T-helper 17 cell (primary cell): ENCODE measurements at places on chromosomes 13 and 19.

DNA sequence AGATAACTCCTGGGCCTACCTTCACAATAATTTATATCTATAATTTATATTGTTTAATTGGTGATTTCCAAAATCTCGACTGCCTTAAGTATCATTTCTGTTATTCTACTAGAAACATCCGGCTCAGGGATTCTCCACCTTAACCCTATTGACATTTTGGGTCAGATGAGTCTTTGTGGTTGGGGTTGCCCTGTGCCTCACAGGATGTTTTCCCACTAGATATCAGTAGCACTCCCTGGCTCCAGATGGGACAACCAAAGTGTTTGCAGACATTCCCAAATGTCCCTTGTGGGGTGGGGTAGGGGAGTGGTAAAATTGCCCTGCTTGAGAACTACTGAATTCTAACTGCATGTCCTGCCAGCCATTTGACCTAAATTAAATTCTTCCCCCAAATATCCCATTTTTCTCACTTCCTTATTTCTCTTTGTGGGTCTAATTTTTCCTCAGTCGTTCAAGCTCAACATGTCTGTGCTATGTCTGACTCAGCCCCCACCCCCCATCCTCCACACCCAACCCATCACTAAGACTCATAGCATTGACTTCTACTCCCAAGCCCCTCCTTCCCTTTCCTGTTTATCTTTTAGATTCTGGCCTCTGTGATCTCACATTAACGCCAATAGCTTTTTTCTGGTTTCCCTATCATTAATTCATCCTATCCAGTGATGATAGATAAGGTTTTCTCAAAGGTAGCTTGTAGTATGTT, 545.1 kb downstream of the EFNB2 start:
- H3K4me1 ChIP-seq = no peaks in the 10 kb centered on the region
- no peak overlapping the region for H3K27ac ChIP-seq
- H3K36me3 ChIP-seq = no peaks in the 10 kb centered on the region
- no peak overlapping the region for H3K4me3 ChIP-seq
- H3K27me3 ChIP-seq = no peaks in the 10 kb centered on the region

- no peak overlapping the region for H3K27ac ChIP-seq
- no peaks in the 10 kb centered on the region for H3K27me3 ChIP-seq
- H3K4me3 ChIP-seq = peak overlapping the region; percentile 7
- H3K36me3 ChIP-seq = no peaks in the 10 kb centered on the region
- peaks cover 12% of the 10 kb centered on the region for H3K4me1 ChIP-seq
Observed at GRCh38 chr13:32309312-32310133, 5.6 kb downstream of the ZAR1L start.

DNA sequence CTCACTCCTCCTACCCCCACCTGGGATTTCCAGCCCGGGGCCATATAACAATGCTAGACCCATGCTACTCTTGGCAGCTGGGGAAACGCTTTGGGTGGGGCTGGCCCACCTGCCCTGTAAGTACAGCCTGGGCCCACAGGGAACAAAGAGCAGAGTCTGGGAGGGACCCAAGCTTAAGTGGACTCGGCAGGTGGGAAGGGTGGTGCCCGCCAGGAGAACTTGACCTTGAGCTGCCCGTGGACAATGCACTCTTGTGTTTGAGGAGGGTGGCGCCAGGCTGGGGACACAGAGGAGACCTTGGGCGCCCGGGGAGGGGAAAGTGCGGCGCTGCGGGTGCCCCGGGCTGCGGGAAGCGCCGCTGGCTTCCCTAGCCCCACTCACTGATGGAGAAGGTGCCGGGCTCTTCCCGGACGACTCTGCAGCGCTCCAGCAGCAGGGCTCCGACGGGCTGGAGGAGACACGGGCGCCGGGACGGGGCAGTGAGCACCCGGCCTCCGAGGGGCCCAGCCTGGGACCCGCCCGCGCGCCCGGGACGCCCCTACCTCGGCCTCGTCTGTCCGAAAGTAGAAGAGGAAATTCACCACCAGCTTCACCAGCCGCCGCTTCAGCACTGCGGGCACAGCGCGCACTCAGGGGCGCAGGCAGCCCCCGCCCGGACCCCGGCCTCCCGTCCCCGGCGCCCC, 607 bp downstream of the PLEKHJ1 start:
- peak overlapping the region; percentile 91 for H3K27ac ChIP-seq
- peaks cover 46% of the 10 kb centered on the region for H3K4me1 ChIP-seq
- no peaks in the 10 kb centered on the region for H3K27me3 ChIP-seq
- DNase-seq = no peak

DNA sequence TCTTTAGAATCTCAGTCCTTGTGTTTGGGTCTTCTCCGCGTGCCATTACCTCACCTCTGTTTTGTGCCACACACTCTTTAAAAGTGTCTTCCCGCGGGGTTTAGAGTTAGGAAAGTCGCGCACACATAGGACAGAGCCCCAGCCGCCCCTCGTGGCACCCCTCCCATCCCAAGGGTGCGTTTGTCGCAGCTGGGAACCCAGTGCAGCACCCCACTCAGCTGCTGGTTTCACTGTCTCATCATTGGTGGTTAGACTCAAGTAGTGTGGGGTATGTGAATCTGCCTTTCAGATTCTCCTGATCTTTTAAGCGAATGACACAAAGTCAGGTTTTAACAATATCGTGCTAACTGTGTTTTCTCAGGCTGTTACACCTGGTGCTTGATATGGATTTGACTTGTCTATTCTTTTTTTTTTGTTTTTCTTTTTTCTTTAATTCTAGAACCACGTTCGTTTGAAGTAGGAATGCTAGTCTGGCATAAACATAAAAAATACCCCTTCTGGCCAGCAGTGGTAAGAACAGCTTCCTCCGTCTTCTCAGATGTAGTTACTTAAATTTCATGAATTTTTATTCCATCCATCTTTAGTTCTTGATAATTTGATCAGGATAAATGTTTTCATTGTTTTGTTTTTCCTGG, 19.5 kb upstream of the NDUFS7 start:
- H3K4me1 ChIP-seq = peaks cover 11% of the 10 kb centered on the region
- H3K4me3 ChIP-seq = no peak overlapping the region
- peak overlapping the region; percentile 70 for H3K27ac ChIP-seq
- H3K27me3 ChIP-seq = no peaks in the 10 kb centered on the region
- no peaks in the 10 kb centered on the region for H3K36me3 ChIP-seq
- DNase-seq = no peak

DNA sequence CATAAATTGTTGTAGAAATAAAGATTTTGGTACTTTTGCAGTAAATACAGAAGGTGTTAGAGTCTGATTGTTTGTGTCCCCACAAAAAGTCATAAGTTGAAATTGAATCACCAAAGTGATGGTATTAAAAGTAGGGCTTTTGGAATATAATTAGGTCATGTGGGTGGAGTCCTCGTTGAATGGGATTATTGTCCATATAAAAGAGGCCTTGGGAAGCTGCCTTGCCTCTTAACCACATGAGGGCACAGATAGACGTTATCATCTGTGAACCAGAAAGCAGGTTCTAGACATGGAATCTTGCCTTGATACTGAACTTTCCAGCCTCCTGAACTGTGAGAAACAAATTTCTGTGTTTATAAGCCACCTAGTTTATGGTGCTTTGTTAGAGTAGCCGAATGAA, 186.8 kb downstream of the PRR20E start:
- H3K36me3 ChIP-seq = no peaks in the 10 kb centered on the region
- H3K4me1 ChIP-seq = no peaks in the 10 kb centered on the region
- H3K27ac ChIP-seq = no peak overlapping the region
- H3K27me3 ChIP-seq = no peaks in the 10 kb centered on the region
- H3K4me3 ChIP-seq = no peak overlapping the region
- DNase-seq = no peak

DNA sequence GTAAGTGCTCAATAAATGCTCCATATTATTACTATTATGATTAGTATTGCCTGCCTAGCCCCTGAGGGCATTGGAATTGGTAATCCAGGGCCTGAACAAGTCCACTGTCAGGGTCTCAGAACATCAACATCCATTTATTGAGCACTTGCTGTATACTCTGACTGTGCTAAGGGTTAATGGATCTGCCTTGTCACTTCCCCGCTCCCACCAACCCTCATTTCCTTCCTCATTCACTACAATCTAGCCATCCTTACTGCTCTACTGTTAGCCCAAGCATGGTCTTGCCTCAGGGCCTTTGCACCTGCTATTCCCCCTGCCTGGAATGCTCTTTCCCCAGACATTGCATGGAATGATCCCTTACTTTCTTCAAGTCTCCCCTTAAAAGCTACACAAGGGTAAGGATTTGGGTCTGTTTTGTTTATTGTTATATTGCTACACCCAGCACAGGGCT, 12.7 kb upstream of the ANGPTL8 start:
- peaks cover 2% of the 10 kb centered on the region for H3K36me3 ChIP-seq
- DNase-seq = no peak
- H3K27me3 ChIP-seq = peaks cover 13% of the 10 kb centered on the region
- H3K4me1 ChIP-seq = peaks cover 3% of the 10 kb centered on the region
- H3K4me3 ChIP-seq = no peak overlapping the region

DNA sequence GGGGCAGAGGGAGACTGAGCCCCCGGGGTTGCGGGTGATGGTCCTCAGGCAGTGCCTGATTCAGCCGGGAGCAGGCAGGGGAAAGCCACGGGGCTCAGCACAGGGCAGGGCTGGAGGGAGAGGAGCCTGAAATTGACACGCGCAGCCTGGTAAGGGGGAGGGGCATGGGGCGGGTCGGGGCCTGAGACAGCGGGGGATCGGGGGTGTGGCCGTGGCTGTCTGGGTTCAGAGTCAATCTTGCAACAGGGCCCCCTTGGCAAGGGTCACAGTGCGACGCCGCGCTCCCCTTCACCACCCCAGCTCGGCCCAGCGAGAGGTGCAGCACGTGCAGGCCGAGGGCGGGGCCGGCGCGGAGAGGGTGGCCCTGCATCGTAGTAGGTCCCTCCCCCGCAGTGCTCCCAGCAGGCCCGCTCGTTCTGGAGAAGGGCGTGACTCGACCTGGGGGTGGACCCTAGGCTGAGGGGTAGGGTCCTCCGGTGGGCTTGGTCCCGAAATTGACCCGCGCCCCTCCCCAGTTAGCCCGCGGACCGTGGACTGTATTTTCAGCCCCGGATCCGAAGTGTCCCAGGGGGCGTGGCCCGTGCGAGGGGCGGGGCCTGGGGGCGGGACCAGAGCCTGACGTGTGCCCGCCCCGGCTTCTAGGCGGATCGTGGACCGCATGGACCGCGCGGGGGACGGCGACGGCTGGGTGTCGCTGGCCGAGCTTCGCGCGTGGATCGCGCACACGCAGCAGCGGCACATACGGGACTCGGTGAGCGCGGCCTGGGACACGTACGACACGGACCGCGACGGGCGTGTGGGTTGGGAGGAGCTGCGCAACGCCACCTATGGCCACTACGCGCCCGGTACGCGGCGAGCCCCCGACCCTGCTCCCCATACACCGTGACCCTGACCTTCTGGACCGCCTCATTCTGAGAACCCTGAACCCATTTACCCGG, 6.0 kb downstream of the RCN3 start:
- DNase-seq = peak; percentile 80
- H3K4me1 ChIP-seq = peaks cover 22% of the 10 kb centered on the region
- H3K4me3 ChIP-seq = peak overlapping the region; percentile 93
- no peaks in the 10 kb centered on the region for H3K27me3 ChIP-seq
